ENCODE measurements at places on chromosomes 2 and 18.

DNA sequence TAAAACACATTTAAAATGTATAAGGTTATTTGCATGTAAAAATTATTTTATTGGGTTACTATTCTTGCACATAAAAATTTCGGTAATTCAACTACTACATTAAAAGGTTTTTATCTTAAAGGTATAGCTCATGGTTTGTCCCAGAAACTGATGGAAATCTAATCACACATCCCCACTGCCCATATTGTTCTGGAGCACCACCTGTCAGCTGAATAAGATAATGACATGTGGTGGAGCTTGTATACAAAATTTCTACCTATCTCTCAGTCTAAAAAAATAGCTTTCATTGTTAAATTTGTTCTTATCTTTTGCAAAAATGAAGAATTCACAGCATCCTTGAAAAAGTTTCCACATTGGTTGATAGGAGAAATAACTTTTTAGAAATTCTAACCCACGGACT, 18.3 kb downstream of the ERBB4 start:
- DNase-seq: peak; percentile 14

- DNase-seq: peak; percentile 82
These were observed 62.2 kb downstream of the ADNP2 start for GRCh38 chr18:80171054-80171872.

DNA sequence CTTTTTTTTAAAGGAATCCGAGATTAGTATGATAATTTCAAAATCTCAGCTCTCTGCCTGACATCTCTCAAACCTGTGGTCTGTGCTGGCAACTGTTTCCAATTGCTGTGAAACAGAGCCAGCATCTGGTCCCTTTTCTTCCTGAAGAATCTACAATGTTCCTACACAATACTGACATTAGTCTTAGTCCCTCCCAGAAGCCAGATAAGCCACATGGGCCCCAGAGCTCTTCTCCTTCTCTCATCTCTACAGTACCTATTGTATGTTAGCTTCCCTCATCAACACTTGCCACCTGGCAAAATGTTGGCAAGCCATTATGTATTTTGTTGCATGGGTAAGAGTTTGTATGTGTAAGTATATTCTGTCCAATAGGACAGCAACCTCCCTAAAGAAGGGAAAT, 62.9 kb upstream of the CDKL4 start:
- DNase-seq: peak; percentile 9

DNA sequence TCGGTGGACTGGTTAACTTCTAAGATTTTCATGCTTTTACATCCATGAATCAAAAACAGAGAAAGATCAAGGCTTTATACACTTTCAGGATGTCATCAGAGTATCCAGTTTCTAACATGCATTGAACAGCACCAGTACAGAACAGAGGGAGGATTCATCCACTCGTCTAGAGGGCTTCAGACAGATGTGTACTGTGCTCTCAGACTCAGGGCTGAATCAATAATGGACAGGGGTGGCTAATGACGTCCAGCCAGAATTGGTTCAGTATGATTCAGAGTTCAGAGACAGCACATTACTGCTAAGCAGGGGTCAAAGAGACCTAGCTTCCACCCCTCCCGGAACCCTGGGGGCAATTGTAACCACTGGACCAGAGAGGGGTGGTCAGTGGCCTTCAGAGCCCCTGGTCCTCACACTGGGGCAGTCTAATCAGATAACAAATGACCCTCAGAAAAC, 37.3 kb downstream of the RNU4ATAC start:
- DNase-seq: no peak

DNA sequence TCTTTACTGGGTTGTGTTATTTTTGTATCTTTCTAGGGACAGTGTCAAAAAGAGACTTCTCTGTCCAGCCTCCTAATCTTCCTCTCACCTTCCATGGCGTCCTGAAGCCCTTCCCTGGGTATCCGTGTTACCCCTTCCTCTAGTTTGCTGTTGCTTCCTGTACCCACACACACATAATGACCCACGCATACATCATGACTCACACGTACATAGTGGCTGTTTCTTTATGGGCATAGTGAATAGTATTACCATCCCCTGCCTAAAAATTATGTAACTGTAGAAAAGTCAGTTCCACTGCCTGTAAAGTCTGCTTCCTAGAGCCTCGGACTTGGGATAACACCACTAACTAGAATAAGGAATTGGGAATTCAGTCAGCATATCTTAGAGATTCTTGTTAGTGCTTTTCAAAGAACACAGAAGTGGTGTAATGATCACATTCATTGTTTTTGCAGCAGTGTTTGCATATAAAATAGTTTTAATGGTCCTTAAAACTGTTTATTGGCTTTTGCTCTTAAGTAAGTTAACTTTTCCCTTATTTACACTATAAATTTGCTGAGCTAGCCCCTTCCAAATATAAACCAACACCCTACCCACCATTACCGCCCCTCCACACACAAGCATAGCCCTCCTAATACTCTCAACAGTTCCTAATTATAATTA, 308.4 kb upstream of the RAB12 start:
- no peak for DNase-seq

GRCh38 chr18:77062518-77063003, 70.0 kb downstream of the MBP start:
- no peak for DNase-seq

DNA sequence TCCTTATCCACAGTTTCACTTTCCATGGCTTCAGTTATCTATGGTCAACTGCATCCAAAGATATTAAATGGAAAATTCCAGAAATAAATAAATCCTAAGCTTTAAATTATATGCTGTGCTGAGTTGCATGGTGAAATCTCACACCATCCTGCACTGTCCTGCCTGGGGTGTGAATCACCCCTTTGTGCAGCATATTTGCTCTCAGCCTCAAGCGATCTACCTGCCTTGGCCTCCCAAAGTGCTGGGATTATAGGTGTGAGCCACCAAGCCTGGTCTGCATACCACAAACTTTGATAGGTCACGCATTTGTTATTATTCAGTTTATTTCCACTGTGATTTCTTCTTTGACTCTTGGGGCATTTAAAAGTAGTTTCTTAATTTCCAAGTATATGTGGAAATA, 117.2 kb downstream of the SPIRE1 start:
- DNase-seq: no peak

- no peak for DNase-seq
These were observed 123.8 kb downstream of the BCL11A start for GRCh38 chr2:60429681-60430080.

DNA sequence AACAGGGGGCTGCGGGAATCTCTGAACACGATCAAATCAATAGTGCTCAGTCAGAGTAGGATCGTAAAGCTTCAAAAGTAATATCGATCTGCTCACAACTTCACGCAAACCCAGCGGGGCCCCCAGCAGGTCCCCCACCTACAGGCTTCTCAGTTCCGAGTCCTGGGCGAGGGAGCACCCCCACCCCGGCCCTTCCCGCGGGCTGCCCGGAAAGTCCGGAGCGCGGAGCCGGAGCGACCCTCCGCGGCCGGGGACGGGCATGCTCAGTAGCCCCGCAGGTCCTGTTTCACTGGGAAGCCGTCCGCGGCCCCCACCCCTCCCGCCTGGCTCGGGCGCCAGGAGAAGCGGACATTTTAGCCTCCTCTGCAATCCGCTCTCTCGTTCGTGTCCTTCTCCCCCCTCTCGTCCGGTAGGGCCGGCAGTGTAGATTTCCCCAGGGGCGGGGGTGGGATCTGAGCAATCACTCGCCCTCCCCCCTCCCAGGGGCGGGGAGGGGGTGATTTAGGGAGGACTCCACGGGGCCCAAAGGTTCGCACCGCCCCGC, 3.3 kb upstream of the SPRED2 start:
- DNase-seq: peak; percentile 97

DNA sequence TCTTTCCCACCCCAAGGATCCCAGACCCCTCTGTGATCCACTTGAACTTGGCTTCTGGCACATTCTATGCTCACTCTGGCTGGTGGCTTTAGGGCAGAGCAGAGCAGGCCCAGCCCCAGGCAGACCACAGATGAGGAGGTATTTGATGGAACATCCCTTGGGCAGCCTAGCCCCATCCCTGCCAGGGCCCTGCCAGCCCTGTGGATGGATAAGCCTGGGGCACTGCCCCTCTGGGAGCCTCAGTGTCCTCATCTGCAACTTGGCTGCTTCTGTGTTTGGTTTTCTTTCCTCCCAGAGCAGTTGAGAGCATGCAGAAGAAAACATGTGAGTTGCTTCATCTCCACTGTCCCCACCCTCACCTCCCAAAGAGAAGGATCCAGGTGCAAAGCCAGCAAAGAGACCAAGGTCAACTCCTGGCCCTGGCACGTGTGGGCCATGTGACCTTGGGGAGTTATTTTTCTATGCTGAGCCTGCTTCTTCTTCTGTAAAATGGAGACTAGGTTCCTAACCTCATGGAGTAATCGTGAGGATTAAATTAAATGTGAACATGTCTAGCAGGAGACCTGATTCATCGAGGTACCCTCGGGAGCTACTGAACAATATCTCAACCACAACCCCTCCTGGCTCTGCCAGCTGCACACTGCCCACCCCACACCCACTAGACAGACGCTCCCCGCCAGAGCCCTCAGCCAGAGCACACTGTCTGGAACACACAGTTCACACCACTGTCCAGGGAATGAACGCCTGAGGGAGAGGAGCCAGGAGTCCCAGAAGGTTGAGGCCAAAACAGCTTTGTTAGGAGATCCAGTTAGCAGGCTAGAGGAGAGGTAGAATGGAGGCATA, 14.6 kb upstream of the TNS1 start:
- no peak for DNase-seq

- DNase-seq: no peak
These were observed 804.4 kb upstream of the RAB6C start for GRCh38 chr2:129175051-129175450.

DNA sequence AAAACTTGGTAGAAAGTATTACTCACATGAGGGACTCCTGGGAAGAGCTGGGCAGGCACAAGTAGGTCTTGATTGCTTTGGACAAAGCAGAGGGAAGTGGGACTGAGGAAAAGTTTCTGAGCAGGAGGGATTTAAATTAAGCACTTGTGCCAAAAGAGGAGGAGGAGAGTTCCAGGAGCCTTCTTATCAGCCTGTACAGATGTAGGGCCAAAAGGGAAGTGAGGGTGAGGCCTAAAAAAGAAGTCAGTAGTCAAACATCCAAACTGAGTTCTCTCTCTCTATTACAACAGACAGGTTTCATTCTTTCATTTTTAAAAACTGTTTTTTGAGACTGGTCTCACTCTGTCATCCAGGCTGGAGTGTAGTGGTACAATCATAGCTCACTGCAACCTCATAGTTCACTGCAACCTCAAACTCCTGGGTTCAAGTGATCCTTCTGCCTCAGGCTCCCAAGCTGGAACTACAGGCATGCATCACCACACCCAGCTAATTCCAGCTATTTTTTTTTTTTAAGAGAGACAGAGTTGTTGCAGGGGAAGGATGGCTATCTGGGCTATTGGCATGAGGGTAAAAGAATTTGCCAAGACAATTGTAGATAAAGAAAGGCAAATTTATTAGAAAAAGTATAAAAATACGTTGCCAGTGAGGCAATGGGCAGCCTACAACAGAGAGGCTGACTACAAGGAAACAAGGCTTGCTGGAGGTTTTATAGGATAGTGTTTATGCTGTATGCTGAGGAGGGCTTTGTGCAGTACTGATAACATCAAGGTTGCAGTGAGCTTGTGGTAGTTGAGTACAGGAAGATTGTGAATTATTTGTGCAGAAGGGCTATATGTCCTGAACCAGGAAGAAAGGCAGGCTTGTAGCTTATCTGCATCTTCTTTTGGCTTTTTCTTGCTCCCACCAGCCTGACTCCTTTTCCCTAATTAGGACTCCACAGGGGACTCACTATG, 29.0 kb downstream of the CFAP210 start:
- DNase-seq: no peak

GRCh38 chr2:239167766-239168444, 232.9 kb downstream of the HDAC4 start:
- DNase-seq: no peak

DNA sequence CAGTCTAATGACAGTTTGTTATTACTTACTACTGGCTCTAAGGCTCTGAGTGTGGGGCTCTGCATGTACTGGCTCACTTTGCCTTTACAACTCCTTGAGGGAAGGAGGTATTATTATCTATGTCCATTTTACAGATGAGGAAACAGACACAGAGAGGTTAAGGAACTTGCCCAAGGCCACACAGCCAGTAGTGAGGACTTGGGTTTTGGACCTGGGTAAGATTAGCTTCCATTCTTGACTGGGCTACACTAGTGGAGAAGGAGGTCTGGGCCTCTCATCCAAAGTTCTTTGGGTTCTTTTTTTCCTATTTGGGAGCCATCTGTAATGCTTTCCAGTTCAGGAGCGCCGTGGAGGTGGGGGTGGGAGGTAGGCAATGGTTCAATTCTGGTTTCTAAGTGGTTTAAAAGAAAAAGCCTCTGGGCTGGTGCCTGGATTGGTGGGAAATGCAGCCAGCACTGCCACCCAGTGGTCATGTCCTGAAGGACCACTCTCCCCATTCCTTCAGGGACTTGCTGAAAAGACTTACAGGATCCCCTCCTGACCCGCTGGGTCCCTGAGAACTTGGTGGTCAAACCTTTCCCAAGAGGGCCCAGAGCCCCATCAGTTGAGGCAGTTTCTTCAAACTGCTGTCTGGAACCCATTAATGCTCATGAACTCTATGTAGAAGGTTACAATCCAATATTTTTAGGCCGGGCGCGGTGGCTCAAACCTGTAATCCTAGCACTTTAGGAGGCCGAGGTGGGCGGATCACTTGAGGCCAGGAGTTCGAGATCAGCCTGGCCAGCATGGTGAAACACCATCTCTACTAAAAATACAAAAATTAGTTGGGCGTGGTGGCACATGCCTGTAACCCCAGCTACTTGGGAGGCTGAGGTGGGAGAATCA, 38.6 kb upstream of the NOTO start:
- DNase-seq: peak; percentile 89

- DNase-seq: no peak
These were observed 109.8 kb downstream of the UPP2 start for GRCh38 chr2:158211502-158211901.

DNA sequence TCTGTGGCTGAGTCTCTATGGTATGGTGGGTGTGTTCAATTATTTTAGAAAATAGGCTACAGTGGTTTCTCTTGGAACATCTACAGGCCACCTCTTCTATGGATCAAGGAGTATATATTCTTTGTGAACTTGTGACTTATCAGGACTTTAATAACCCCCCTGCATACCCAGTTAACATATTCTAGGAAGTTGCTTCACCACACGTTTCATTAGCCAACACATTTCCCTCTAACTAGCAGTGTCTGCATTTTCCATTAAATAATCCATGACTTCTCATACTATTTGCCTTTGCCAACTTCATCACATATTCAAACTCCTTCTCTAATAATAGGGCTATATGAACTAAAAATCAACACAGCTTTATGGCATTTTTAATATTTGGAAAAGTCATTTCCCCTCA, 187.6 kb upstream of the ARL4C start:
- DNase-seq: no peak
